Fibroblast of mammary gland (primary cell): ENCODE measurements at places on chromosomes 16 and 17.

GRCh38 chr16:69384974-69385373 lies 833 bp downstream of the TERF2 start:
- no peak for DNase-seq

DNA sequence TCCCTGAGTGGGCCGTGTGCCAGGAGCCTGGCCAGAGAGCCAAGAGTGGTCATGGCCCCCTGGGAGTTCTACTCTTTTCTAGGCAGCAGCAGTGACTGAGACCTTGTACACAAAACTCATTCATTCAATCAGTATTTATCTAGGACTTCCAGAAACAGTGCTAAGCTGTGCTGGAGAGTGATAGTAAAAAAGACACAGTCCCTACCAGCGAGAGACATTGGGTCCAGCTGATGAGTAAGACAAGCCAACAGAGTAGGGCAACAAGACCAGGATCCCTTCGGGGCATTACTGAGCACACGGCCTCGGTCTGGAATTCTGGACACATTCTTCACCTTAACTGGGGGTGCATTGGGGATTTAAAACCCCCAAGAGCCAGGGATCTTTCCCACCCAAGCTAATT lies 20.2 kb downstream of the CBX4 start:
- no peak for DNase-seq

- no peak for DNase-seq
These were observed 109.2 kb downstream of the LYRM1 start for GRCh38 chr16:21009815-21010214.

- DNase-seq, result no peak
These were observed 31.2 kb upstream of the CD300E start for GRCh38 chr17:74654742-74655141.

GRCh38 chr17:75913537-75914210 lies 9.0 kb upstream of the MRPL38 start:
- DNase-seq, result no peak

DNA sequence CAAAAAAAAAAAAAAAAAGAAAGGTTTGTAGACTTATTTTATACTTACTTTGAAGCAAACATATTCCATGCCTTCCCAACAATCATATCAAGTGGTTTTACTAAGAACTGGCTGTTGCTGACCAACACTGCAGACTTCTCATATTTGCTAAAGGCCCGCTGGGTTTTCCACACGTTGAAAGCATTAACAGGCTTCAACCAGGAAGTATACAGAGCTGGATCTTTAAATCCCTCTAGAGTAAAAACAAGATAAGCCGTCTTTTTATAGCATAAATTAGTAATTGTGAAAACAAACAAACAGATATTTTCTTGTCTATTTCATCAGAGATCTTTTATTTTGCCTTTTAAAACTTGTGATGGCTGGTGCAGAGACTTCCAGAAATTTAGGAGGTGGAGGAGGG lies 29.1 kb downstream of the TUBD1 start:
- DNase-seq, result no peak

- DNase-seq, result peak; percentile 22
These were observed 24.1 kb downstream of the C16orf96 start for GRCh38 chr16:4580250-4580649.

DNA sequence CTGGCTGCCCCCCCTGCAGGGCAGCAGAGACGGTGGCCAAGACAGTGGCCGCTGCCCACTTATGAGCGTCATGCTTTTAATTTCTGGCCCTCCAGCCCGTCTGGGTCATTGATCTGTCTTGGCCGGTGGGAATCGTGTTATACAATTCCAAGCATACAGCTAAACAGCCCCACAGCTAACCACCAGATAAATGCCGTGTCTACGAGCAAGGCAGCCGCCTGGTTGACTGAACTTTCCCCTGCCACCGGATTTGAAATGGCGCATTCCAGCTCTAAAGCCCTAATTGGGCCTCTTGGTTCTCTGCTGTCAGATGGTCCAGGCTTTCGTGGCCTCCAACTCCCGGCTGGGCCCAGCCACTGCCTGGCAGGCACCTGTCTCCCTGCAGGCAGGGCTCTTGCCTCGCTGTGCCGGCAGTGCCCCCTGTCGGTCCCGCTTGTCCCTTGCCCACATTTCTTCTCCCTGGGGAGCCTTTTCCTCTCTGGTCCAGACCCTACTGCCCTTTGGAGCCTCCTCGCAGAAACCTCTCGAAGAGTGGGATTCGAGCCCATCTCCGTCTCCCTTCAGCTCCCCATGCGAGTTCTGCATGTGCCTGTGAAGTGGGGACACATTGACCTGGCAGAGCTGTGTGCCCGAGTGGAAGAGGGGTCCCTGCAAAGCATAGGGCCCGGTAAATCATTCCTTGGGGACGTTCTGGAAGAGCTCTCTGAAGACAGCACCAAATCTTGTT lies 1.8 kb upstream of the RBFOX3 start:
- DNase-seq, result peak; percentile 35

DNA sequence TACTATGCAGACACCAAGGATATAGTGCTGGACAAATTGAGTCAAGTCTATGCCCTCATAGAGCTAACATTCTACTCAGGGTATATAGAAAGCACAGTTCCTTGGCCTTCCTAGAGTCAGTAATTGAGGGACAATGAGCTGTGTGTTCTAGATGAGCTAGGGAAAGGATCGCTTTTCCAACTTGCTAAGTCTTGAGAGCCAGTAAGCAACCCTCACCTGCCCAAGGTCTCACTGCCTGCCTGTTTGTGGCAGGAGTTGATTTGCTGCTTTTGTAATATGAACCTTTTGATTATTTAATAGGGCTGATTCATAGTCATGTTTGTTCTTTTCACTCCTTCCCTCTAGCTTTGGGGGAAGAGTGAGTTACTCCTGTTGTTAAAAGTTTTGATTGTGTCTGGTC lies 6.5 kb downstream of the DDX42 start:
- peak; percentile 37 for DNase-seq

DNA sequence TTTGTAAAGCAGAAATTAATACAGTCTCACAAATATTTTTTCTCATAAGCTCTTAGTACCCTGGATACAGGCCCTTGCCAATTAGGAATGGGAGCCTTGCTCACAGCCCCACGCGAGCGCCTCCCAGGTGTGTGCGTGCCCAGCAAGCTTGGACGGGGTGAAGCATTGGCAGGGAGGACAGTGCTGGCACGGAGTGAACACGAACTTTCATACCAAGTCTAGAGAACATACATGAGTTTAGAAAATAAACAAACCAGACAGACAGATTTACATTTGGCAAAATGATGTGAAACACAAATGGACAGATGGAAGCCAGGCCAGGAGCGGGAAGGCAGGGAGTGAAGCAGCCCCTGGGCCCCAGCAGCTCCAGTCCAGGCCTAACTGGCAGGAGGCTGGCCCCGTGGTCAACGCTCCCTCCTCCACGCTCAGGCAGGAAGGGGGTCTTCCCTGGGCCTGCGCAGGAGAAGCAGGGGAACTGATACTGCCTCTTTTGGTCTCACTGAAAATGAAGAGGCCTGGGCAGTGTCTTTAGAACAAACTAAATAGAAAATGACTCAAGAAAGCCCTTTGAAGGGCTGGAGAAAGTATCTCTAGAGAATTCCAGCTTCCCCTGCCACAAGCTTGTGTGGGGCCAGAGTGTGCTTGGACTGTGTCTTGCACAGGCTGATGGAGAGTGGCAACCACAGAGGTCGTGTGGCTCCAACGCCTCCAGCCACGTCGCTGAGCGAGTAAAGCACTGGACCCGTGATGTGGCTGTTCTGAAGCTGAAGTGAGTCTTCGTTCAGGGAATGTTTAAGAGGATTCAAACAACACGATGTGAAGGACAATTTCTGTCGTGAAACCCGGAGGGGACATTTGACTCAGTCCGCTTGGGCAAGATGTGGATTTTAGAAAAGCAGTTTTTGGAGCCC lies 9.9 kb upstream of the FOXJ1 start:
- DNase-seq, result no peak

DNA sequence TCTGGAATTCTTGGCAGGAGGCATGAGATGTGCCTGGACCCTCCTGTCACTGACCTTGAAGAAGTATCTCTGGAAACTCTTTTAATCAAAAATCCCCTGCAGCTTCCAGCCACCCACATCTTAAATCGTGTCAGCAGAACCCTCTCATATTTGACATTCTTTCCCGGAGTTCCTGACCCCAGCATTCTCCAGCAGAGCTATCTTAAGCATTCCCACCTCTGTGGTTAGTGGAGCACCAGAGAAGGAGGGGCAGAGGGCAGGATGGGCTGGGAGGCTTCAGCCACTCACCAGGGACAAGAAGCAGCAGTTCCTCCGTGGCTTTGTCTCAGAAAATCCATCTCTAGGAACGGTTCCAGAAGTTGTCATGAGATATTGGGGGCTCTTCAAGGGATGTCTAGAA lies 149.9 kb downstream of the RGS9 start:
- DNase-seq, result no peak

- DNase-seq, result no peak
These were observed 559 bp downstream of the MVD start for GRCh38 chr16:88662222-88662842.

DNA sequence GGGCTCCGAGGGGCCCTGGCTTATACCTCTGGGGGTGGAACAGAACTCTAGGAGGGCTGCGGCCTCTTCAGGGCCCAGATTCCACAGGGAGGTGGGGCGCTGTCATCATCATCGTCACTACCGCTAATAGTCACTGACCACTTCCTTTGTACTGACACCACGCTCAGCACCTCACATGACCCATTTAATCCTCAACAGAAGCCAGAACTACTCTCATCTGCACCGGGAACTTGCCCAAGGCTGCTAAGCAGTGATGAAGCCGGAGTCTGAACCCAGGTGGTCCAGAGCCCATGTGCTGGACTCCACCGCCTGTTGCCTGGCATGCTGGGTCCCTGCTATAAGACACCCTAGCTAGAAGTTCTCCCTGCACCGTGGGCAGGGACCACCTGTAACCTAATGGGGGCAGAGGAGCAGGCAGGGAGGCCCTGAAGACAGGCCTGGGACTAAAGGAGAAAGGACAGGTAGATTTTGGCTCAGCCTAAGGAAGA lies 12.0 kb downstream of the UNC13D start:
- peak; percentile 91 for DNase-seq

DNA sequence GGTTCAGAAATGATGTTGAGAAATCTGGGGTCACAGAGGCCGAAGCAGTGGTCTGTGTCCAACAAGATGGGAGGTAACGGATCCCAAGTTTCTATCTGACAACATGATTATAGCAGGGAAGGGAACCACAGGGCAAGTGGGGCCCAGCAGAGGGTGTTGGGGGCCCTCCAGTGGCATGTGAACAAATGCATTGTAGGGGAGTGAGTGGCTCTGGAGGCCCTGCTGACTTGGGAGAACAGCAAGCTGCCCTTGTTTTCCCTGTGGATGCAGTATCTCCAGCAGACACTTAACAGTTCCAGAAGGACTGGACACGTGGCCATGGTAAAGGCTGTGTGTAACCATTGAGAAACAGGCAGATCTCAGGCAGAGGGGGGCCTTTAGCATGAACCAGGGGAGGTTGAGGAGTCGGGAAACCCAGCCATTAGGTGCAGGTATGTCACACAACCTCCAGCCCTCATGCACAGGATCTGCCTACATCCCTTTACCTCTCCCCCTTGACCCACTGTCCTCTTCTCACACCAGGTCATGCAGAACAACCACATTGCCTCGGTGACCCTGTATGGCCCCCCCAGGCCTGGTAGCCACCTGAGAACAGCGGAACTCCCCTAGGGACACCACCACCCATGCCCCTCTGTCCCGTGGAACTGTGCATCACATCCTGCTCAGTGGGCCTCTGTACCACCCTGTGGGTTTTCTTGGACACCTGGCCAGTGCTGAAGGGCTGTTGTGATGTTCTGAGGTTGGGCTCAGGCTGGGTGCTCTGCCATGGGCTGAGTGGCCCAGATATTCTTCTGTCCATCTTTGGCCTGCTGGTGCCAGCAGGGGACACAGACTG lies 4.1 kb downstream of the B3GNT9 start:
- DNase-seq, result no peak

DNA sequence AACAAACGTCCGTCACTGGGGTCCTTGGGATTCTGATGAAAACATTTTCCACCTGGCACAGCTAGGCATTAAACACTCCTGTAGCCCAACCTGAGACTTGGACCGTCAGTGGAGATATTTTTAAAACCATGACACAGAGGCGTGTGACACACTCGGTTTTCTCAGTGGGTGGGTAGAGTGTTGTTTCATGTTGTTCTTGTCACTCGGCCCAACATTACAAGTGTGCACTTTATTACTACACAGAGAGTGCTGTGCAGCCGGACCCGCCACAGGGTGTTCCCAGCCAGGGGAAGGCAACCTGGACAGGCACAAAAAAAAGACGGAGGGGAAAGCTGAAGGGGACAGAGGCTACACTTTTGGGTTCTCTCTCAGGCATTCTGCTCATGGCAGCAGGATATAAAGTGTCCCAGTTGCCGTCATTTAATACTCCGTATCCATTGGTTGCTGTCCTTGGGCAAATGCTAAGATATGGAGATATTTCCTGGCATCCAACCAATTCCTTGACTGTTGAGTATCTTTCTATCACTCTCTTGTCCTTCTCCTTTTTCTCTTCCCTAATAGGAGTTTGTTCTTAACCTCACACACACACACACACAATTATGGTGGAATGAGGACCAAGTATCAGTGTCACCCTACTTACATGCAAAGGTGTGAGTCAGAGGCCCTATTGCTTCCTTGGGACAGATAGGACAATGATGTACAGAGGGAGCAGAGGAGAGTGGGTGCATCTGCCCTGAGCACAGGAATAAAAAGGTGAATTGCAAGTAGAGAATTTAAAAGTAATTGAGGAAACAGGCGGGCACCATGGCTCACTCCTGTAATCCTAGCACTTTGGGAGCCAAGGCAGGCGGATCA lies 154.1 kb upstream of the SOX9 start:
- no peak for DNase-seq

DNA sequence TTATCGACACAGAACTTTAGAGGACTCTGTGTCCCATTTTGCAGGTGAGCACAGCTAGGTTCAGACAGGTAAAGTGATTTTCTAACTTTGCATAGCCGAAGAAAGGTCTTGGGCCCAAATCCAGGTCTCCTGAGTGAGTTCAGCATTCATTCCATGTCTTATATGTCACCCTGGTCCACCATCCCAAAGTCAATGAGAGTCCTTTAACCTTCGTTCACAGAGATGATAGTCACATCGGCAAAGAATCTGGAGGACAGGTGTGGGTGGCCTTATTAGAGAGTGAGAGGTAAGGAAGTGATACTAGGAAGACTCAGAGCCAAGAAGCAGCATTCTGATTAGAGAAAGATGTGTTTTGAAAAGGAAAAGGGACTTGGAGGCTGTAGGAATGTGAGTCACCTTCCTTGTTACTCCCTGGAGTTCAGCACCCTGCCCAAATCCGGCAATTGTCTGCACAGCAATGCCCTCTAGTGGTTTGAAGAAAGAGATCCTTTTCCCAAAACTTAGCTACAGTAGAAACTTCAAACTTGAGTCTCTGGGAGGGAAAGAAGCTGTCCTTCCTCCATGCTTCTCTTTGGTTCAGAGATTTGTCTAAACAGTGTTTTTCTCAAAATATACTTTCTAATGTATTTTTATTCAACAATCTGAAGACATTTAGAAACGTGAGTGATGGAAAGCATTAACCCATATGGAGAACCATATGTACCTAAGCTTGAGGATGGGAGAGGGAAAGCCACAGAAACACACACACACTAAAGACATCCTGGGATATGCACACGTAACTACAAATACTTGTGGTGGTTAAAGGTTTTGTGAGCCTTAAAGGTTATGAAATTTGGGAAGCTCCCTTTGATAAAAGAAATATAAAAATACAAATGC lies 96.4 kb upstream of the SHISA6 start:
- peak; percentile 56 for DNase-seq

- DNase-seq, result no peak
These were observed 142.5 kb downstream of the CMIP start for GRCh38 chr16:81586977-81587625.

GRCh38 chr16:21265104-21265837 lies 12.8 kb downstream of the CRYM start:
- DNase-seq, result no peak

GRCh38 chr16:69348222-69348621 lies 3.4 kb downstream of the TMED6 start:
- no peak for DNase-seq

GRCh38 chr17:69058165-69058564 lies 2.6 kb downstream of the ABCA9 start:
- peak; percentile 22 for DNase-seq
